ENCODE measurements at places on chromosomes 4 and X.

DNA sequence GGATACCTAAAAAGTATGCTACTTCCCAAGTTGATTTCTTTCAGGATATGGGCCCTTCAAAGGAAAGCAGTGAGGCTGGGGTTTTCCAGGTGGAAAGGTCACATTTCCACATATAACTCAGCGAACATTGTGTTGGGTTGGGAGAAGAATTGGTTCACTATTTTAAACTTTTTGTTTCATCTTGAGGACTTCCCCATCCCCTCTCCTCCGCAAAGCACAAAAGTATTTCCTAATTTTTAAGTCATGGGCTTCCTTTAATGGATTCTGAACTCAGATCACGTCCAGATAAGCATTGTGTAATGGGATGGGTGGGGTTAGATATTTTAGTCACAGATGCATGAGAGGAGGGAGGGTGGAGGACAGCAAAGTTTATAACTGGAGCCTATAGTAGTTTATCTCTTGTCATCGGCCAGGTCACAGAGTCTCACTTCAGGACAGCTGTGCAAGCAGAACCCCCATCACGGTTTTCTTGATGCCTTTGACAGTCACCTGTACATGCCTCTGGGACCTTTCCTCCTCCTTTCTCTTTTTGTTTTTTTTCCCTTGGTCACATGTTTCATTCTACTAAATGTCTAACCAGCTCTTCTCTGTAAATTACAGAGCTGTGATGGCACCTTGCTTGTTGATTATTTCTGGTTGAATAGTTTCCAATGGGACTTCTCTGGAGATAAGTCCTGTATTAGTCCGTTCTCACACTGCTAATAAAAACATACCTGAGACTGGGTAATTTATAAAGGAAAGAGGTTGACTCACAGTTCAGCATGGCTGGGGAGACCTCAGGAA is 115.4 kb downstream of the PTTG2 start:
- DNase-seq = no peak

DNA sequence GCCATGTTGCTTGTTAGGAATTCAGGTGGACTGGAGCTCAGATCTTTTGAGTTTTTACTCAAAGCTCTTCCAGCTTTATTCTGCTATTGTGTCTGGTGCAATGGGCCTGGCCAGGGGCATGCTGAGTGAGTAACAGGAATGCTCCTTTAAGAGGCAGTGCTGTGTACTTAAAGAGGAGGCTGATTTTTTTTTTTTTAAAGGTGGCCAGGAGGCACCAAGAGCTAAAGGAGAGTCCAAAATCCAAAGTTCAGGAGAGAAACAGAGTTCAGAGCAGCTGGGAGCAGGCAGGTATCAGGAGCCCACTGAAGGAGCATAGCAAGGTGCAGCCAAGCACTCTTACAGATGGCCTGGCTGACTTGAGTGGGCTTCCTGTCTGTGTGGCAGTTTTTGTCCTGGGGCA is 178.7 kb downstream of the FMR1NB start:
- no peak for DNase-seq

DNA sequence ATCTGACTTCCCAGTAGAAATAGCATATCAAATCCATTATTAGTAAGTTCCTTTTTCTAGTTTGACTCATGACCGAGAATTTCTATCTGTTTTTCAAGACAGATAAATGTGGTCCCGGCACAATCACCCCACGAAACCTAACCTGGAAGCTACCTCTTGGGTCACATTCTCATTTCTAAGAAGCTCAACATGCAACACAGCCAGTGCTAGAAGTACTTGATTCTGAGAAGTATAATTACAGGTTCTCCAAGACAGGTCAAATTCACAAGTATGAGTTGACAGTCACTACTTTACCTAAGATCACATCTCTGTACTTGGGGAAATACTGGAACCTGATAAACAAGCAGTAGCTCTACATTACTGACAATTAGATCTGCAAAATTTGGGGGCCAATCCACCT is 54.0 kb upstream of the PLAC1 start:
- no peak for DNase-seq

- no peak for DNase-seq
These were observed 111.7 kb upstream of the RPS6KA3 start for GRCh38 chrX:20378233-20378920.

DNA sequence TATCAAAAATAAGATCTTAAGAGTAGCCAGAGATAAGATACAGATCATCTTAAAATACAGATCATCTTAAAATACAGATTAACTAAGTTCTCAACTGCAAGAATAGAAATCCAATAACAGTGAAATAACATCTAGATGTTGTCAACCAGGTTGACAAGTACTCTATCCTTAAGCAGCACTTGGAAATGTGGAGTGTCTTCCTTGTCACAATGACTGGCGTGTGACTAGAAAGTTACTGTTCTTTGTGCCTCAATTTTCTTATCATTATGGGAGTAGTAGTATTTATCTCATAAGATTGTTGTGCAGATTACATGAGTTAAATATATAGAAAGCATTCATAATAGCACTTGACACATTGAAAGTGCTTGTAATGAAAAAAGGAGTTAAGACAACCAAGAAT is 25.8 kb upstream of the HPGDS start:
- no peak for DNase-seq

- DNase-seq = no peak
These were observed 18.3 kb downstream of the CD99L2 start for GRCh38 chrX:150879855-150880807.

DNA sequence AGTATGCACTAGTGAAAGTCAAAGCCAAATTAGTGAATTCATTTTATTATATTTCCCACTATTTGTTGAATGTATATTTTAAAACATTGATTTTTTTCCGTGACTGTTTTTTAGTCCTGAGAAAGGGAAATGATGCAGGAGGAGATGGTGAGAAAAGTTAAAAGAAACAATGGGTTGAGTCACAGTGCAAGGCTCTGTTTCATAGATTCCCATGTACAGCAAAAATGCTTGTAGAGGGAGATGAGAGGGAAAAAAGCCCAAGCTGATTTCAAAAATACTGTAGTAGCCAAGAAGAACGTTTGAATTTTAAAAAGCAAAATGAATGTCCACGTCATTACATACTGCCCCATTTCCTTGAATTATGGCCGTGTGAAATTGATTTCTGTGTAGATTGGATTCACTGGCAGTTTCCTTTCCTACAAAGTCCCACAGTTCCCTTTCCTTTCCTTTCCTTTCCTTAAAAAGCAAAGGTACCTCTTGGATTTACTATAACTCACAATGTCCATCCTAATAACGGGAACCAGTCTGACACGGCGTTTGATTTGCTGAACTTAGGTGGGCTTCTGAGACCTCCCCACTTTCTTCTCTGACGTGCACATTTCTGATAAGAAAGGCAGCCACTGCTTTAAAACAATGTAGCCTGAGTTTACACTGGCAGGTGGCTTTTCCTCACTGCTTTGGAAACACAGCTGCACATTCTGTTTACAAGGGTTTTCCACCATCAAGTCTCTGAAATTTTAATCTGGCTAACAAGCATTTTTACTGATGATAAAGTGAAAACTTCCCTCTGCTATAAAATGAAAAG is 63.7 kb downstream of the SPCS3 start:
- no peak for DNase-seq

DNA sequence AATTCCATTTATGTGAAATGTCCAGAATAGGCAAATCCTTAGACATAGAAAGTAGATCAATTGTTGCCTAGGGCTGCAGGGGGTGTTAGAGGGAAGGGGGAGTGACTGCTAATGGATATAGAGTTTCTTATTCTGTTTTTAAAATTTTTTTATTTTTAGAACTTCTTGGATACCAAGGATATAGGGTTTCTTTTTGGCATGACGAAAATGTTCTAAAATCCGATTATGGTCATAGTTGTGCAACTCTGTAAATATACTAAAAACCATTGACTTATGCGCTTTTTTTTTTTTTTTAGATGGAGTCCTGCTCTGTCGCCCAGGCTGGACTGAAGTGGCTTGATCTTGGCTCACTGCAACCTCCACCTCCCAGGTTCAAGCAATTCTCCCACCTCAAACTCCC is 125.2 kb upstream of the USP9X start:
- no peak for DNase-seq

DNA sequence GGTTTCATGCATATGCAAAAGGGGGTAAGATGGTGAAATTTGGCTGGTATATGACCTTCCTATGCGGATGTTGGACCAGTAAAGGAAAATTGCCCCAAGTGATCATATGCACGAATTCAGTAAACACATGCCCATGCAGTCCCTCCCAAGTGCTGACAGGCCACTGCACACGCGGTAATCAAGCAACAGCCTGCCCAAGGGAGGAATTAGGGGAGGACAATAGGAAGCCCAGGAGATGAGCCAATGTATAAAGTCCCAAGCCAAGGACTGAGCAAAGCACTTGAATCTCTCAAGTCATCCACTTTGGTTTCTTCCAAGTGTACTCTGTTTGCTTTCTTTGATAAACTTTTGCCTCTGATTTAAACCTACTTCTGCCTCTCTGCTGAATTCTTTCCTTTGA is 21.1 kb downstream of the MAGEB16 start:
- no peak for DNase-seq

DNA sequence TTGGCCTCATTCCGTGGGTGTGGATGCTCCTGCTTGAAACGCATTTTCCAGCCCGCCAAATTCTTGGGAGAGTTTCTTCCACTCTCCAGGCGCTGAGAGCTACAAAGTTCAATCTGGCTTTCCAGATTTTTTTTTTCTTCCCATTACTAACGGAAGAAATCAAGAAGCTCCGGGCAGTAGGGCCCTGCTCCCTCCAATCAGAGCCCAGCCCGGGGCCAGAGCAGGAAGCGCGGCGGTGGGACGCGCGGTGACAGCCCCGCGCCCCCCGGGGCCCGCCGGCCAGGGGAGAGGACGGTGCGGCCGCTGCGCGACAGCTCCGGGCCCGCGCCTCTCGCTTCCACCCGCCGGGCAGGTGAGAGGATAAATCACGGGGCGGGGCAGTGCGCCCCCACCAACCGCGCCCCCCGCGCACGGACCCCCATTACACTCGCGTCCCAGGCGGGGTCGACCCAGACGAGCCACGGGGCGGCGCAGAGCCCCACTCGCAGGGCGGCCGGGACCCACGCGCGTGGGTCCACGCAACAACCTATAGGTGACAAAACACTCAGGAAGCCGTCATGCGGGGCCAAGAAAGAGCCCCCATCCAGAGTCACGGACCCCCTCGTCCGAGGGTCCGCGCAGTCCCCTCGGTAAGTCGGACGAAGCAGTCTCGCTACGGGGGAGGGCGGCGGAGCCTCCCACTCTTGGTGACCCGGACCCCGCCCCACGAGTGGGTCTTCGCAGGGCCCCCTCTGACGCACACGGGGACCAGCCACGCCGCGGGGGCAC is 868 bp downstream of the AFAP1 start:
- DNase-seq = peak; percentile 12

DNA sequence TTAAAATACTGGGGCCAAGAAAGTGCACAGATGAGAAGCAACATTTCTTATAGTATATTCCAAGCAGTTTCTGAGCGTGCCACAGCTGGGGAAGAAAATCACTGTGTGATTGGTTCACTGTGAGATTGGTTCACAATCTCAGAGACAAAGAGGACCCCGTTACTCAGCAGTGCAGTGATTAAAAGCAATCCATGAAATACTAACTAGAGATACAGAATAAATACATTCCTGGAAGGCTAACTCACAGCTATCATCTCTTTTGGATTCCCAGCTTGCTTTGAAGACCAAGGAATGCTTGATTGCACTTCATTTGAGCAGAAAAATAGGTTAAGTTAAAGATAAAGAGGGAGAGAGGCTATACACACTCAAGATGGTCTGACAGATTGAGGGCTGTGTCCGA is 132.1 kb upstream of the RAPGEF2 start:
- DNase-seq = no peak

DNA sequence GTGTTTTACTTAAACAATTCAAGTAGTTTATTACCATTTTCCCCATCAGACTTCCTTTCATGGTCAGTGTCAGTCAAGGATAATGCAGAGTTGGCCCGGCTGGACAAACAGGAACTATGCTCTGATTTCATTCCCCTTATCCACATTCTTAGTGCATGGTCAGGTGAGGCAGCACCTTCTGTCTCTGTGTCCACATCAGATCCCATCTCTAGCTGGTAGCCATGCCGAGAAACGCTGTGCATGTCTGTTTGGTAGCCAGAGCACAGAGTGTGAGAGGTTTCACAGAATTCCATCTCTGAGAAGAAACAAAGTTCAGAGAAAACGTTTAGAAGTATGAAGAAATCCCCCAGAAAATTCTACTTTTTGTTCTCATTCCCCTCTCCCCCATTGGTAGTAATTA is 423.7 kb upstream of the TEX13C start:
- DNase-seq = no peak

- DNase-seq = no peak
These were observed 34.7 kb downstream of the IRS4 start for GRCh38 chrX:108701633-108702032.

- DNase-seq = no peak
These were observed 19.5 kb downstream of the NSUN7 start for GRCh38 chr4:40769266-40769665.

DNA sequence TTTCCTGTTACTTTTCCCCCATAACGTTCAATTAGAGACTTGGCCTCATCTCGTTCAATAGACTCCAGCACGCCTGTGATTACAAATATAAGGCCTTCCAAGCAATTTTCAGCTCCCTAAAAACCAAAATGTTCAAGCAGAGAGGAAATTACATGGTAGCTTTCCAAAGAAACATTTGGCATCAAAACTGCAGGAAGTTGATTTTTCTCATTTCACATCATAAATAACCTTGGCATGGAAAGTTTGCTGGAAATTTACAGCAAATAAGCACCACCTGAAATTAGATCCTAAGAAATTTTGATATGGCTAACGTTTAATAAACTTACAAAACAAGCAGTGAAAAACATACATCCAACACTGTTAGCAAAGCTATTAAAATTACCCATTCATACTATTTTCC is 53.3 kb downstream of the RFC1 start:
- no peak for DNase-seq

GRCh38 chrX:63508668-63509067 is 157.5 kb upstream of the SPIN4 start:
- DNase-seq = no peak

- DNase-seq = no peak
These were observed 119.5 kb upstream of the SCML1 start for GRCh38 chrX:17617806-17618205.

GRCh38 chr4:19227701-19228100 is 1024.0 kb upstream of the SLIT2 start:
- DNase-seq = no peak

GRCh38 chr4:41323706-41324105 is 67.0 kb downstream of the UCHL1 start:
- no peak for DNase-seq

DNA sequence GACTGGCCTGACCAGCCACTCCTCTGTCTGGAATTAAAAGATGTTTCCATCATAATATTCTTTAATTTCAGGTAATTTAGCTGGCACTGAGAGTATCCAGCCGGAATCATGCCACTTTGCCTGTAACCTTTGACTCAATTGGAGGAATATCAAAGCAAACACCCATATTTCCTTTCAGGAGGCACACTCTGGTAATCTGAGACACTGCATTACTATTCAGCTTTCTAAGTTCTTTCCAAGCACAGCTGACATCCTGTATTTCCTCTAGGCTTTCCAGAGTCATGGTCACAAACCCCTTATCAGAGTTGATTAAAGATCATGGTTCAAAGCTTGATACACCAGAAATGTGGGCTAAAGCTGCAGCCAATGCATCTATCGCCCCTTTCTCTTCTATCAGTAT is 29.3 kb downstream of the INTS12 start:
- DNase-seq = no peak
